ENCODE measurements at places on chromosomes 12 and 14. TPM values are rescaled to one million over a fixed set of nuclear protein-coding genes. Genes with fewer than 3 reads are reported as not detected.

DNA sequence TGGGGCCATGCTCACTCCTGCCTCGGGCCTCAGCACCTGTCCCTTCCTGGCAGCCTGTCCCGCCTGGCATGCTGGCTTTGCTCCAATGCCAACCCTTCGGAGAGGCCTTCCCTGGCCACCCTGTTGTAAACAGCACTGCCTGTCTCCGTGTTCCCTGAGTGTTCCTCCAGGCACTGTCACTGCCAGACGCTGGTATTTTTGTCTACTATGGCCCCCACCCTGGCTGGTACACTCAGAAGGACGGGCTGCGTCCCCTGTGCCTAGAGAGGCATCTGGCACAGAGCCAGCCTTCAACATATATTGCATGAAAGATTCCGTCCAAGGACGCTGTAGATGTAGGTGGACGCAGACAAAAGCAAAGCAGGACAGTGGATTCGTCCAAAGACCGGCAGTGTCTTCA is 2.7 kb upstream of the ASPG start:
- peak; percentile 13 for DNase-seq

- DNase-seq: no peak
Observed at GRCh38 chr12:69433653-69434052, 36.5 kb upstream of the FRS2 start.

MYF6 gene
- not detected for total RNA-seq

MSRB3 gene
- 53.8 TPM for total RNA-seq

ARHGAP9 gene
- total RNA-seq: 8.1 TPM

DNA sequence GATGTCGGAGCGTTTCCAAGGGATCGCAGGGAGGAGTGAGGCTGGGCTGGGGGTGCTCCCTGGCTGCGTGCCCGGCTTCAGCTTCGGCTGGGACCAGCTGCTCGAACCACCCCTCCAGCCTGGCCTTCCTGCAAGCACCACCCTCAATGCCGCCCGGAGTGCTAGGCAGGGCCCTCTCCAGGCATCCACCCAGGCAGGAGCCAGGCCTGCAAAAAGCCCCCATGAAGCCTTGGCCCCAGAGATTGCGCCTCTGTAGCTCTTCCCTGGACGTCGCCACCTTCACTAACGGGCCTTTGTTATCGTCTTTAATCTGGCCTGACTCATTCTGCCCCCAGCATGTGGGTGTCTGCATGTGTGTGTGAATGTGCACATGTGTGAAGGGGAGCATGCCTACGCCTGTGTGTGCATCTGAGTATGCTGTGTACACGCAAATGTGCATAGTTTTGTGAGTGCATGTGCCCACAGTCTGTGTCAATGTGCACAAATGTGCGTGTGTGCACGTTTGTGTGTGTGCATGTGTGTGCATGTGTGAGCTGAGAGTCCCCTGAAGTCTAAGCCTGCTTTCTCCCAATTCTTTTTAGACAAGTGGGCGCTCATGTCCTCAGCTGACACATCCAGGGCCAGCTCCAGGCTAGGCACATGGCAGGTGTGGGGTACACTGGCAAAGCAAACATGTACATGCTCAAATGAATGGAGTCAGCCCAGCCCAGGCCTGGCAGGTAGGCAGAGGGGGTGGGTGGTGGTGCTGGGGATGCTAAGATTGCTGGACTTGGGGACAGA is 195.4 kb upstream of the C14orf180 start:
- DNase-seq: no peak

DNA sequence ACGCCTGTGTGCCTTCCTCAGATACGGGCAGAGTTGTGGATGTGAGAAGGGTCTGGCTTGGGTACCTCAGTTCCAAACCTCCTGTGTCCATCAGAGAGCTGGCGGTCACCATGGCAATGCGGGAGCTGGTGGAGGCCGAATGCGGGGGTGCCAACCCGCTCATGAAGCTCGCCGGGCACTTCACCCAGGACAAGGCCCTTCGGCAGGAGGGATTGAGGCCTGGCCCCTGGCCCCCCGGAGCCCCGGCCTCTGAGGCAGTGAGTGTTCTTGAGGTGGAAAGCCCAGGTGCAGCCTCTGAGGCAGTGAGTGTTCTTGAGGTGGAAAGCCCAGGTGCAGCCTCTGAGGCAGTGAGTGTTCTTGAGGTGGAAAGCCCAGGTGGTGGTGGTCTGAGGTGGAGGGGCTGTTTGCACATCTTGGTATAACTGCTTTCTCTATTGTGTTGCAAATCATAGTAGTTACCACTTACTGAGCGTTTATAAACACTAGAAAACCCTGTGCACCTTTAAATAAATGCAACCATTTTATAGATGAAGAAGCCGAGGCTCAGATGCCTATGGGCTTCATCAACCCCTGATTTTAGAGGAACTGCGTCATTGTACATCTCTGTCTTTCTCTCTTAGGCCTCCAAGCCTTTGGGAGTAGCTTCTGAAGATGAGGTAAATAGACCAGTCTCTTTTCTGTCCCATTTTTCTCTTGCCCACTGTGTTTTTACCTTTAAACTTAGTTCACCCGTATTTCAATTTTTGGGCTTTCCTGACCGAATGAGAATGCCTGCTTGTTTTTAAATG is 976 bp downstream of the PEX5 start:
- peak; percentile 39 for DNase-seq

DNA sequence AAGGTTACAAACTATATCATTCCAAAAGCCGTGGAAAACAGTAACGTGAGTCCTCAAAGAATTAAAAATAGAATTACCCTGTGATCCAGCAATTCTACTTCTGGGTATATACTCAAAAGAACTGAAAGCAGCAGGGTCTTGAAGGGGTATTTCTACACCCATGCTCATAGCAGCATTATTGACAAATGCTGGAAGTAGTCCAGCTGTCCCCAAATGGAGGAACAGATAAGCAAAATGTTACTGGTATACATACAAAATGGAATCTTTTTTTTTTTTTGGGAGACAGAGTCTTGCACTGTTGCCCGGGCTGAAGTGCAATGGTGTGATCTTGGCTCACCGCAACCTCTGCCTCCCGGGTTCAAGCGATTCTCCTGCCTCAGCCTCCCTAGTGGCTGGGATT is 32.9 kb downstream of the ADIPOR2 start:
- no peak for DNase-seq

PROX2 gene
- not detected for total RNA-seq

DNA sequence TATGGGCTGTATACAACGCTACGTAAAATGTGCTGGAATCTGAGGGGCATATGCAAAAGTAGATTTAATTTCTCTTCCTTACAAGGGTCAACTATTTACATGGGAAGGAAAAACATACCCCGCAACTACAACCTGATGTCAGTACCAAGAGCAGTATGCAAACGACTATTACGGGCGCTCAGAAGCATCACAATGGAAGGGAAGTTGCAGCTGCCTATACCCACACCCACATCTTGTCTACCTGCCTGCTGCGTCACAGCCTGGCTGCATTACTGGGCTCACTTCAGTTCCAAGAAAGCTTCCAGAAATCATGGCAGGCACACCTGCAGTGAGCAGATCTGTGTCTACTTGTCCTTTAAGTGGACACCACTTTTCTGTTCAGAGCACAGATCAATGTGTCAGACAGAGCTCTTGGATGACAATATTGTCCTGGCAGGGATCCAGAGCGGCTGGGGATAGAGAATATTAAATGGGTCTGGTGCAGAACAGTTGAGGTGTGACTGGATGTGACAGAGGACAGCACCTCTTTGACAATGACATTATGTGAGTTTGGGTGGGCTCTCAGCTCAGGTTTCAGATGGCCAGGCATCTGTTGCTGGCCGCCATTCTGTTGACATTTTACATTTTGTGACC is 41.5 kb upstream of the GNG2 start:
- no peak for DNase-seq

DNA sequence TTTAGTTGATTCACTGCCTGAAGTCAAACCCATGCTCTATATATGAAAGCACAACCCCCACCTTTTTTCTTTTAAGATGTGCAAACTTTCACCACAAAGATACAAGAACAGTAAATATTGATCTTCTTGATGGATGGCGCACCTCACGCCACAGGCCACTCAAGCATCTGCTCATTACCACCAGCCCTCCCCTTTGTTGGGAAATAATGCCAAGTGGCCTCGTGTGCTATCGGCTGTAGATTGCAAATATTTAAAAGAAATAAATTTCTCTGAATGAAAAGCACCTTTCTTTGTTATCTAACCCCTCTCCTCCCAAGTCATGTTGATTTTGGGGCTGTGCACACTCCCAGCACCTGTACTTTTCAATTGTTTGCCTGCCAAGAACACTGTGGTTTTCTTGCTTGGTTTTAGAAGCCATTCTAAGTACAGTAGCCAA is 122.7 kb downstream of the C12orf42 start:
- no peak for DNase-seq

Data from uterus (tissue), 4 donors.